ENCODE measurements at places on chromosomes 5 and 9.
A peak's percentile ranks its signal among the peaks of the same experiment; 100 is the strongest.

- no peak for DNase-seq
Measured at GRCh38 chr9:133741716-133742115, 3.6 kb upstream of the SARDH start.

- DNase-seq, result no peak
Measured at GRCh38 chr9:137278721-137279711, 1.5 kb downstream of the TOR4A start.

GRCh38 chr5:167001246-167001645 is 1290.2 kb upstream of the WWC1 start:
- DNase-seq, result no peak

DNA sequence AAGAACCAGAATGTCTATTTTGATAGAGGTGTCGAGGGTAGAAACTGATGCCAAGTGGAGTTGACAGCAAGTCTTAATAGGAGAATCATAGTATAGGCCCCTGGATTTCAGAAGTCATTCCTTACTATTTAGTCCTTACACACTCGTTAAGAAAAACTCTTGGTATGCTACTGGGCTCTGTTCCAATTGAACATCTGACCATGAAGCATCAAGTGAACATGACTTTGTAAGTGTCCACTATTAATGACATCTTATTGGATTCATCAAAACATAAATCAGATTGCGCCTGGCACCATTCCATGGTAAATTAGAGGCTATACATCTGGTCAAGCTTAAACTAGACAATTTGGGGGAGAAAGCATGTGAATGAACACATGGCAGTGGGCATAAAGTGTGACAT is 1056.5 kb upstream of the EDIL3 start:
- DNase-seq, result no peak

GRCh38 chr9:77291714-77292113 is 114.4 kb downstream of the VPS13A start:
- DNase-seq, result peak; percentile 41

- no peak for DNase-seq
Measured at GRCh38 chr9:70802206-70802605, 319.2 kb downstream of the TRPM3 start.

Measured in erythroblast (primary cell).